Renal cortical epithelial cell (primary cell): ENCODE measurements at places on chromosomes 16 and 17.

GRCh38 chr17:8762012-8762411 lies 3.7 kb upstream of the SPDYE4 start:
- no peak for DNase-seq

GRCh38 chr16:8594149-8594666 lies 3.9 kb upstream of the TMEM114 start:
- no peak for DNase-seq

- DNase-seq: peak; percentile 10
Observed at GRCh38 chr16:19555938-19556771, 652 bp downstream of the VPS35L start.

DNA sequence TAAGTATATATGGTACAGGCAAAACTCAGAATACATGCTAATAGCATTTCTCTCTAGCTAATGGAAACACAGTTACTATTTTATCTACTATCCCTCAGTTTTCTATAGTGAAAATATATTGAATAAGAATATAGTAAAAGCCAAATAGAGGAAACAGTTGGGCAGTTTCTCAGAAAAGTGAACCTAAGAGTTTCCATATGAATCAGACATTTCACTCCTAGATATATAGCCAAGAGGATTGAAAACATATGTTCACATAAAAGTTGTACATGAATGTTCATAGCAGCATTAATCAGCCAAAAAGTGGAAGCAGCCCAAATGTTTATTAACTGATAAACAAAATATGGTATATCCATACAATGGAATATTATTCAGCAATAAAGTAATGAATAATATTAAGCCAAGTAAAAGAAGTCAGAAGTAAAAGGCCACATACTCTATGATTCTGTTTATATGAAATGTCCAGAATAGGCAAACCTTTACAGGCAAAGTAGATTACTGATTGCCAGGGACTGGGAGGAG lies 134.6 kb downstream of the CYB561 start:
- no peak for DNase-seq

DNA sequence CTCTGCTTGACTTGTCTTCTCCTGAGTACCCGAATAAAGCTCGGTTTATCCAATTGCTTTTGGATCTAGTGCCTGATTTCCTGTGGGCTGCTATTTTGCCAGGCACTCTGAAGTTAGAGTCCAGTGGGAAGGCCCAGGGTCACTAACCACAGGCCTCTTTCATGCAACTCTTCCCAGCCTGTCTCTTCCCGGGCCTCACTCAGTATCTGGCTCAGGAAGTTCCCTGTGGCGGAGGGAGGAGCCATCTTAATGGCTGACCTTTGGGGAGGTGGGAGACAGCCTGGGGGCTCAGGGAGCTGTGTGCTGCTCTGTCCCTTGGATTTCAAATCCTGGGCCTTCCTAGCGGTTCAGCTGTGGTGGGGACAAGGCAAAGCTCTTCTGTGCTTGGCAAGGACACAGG lies 328.5 kb downstream of the SLC39A11 start:
- no peak for DNase-seq

DNA sequence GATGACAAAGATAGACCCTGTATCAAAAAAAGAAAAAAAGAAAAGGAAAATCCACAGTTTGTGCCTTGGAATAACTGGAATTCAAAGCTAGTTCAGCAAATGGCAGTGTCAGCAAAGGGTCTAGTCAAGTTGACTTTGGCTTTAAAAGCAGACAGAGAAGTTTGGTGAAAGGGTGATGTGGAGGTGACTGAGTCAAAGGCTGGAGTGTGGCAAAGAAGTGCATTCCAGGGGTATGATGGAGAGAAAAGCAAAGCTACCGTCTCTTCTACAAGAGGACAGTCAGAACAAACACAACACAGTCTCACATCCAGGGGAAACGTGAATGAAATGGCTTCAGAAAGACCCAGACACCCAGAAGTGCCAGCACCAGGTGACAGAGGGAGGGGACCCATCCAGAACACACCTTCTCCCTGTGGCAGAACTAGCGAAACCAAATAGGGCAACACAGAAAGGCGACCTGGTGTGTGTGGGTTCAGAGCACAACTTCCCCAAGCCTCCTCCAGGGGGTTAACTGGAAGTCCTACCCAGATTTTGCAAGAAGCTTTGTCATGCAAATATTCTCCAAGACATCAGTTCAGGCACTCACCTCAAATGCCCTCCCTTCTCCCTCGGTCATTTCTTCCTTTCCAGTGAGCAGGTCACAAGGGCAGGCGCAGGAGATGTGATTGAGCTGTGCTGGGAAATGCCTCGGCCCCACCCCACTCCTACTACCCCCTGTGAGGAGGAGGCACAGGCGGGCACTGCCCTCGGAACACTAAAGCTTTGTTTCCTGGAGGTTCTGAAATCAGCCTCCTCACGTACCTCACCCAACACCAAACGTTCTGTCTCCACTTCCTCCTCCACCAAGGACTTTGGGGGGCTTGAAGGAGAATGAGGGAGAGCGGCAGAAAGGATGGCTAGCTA lies 481.9 kb downstream of the SOX9 start:
- DNase-seq: peak; percentile 99

GRCh38 chr16:24775455-24775854 lies 46.0 kb downstream of the TNRC6A start:
- peak; percentile 30 for DNase-seq

DNA sequence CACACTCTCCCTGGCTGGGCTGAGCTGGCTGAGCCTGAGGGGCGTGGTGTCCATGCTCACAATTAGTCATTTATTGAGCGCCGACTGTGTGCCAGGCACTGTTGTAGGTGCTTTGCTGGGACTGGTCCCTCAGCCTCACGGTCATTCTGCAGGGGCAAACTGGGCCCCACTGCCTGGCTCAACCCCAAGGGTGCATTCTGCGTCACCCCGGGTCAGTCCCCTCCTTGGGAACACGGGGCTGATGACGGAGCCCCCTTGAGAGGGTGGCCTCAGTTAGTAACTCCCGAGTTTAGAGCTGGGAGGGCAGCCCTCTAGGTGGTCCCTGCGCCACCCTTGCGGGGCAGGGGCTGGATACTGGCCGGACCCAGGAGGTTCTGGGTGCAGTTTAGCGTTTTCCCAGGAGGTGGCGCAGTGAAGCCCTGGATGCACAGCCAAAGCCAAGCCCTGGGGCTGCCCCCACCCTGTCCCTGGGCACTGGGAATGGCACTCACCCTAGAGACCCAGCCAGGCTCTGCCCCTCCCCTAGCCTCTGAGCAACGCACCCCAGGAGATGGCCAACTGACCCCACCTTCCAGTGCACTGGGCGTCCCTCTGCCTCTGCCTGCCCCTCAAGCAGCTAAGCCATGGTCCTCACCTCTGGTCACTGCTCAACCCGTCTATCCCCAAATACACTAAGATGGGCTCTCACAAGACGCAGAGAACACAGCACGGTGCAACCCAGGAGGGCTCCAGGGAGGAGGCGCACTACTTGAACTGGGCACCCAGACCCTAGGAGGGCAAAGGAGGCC lies 243.2 kb upstream of the GSE1 start:
- DNase-seq: no peak

GRCh38 chr17:81282876-81283275 lies 12.2 kb downstream of the SLC38A10 start:
- DNase-seq: no peak

DNA sequence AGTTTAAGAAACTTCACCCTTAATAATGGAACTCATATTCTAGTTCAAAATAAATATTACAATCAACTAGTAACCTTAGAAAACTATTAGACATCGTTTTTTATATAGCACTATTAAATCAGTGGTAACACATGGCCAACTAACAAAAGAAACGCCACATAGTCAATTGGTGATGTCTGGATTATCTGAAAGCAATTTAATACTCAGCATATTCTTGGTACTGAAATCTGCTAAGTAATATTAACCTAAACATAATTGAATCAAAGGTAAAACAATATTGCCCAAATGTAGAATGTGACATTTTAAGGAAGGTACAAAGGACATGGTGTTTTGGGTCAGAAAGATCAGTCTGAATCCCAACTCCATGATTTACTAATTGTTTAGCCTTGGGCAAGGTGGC lies 11.1 kb upstream of the RSL1D1 start:
- DNase-seq: no peak

DNA sequence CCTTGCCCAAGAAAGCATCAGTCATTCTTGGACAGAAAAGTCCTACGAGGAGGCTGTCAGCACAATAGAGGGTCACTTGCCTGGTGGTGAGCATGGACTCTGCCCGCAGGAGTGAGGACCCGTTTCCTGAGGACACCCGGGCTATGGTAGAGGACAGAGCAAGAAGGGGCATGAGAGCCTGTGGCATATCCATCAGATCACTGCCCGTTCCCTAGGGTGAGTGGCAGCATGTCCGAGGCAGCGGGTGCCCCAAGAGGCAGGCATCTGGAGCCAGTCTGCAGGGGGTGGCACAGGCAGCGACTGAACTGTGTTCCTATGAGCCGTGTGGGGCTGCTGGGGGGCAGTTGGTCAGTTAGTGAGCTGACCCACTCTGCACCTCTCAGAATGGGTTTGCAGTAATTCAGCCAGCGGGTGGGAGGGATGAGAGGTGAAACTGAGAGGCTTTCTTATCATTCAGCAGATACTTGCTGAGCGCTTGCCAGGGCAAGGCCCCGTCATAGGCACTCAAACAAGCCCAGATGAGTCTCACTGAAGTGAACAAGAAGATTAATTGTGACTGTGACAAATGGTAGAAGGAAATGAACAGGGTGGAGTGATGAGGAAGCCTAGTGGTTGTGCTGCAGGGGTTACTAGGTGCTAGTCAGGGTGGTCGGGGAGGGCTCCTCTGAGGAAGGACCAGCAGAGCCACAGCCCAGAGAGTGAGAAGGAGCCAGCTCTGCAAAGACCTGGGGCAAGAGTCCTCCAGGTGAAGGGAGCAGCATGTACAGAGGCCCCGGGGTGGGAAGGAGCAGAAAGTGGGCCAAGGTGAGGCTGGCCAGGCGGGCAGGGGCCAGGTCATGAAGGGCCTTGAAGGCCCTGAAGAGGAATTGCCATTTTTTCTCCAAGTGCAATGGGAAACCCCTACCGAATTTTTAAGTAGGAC lies 87.9 kb downstream of the CLEC16A start:
- DNase-seq: no peak

GRCh38 chr16:67613808-67614207 lies 31.1 kb upstream of the CARMIL2 start:
- DNase-seq: no peak

GRCh38 chr16:75007443-75007842 lies 8.6 kb downstream of the ZNRF1 start:
- no peak for DNase-seq
